ENCODE measurements at places on chromosomes 12 and 14. TPM values are rescaled to one million over a fixed set of nuclear protein-coding genes. Genes with fewer than 3 reads are reported as not detected.

DNA sequence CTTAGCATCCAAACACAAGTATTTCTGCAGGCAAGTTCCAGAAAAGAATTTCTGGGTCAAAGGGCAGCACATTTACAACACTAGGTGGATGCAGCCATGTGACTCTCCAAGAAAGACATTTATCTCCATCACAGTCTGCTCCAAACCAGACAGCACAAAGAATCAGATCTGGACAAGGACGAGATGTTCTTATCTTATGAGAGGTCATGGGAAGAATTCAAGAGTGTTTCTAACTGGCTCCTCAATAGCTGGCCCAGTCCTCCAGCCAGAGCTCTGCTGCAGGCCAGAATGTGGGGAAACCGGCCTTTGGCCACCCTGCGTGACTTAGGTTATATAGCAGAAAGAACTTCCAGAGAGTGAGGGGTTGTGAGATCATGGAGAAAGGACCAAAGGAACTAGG lies 17.4 kb downstream of the TMEM119 start:
- no peak for DNase-seq

DNA sequence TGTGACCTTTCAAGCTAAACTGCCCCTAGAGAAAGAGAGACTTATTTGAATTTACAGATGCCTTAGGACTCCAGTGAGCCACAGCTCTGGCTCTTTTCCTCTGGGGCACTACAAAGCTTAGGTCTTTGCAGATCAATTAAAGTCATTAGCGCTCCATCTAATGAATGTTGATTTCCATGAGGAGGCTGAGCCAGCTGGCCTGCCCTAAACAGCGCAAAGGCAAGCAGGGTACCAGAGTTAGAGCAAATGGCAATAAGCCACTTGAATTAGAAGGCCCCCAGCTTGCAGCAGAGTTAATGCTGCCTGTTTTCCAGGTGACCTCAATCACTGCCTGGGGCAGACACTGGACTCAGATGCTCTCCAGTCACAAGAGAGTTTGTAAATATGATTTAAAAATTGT lies 695.3 kb downstream of the DIO2 start:
- DNase-seq, result no peak

DNA sequence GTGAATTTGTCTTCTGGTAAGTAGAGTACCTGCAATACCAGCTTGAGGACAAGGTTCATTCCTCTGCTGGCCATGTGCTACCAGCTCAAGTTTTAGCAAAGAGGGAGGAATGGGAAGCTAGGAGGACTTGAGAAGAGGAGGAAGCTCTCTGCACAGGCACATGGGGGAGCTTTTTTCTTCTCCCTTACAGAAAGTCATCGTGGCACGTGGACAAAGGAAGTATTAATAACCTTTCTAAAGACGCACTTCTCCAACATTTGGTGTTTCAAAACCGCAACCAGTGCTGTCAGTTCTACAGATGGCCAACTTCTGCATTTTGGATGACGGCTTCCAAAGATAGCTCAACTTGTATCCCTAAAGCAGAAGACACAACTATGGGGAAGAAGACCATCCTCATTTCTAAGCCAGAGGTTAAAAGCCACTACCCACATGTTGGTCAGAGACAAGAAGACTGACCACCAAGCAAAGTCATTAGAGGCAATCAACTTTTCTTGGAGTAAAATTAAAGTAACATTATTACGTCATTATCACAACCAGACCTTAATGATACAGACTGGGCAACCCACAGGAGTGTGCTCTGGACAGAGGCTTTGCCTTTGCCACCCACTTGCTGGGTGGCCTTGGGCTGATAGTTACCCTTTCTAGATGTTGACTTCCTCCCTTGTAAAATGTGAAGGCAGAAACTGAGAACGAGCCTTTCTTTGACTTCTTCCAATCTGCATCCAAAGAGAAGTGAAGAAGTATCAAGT lies 12.3 kb upstream of the TMED10 start:
- DNase-seq, result no peak

Gene SOAT2
- not detected for total RNA-seq

- no peak for DNase-seq
Measured at GRCh38 chr12:103840462-103840875, 565 bp downstream of the NT5DC3 start.

Gene REP15
- 0.30 TPM for total RNA-seq

DNA sequence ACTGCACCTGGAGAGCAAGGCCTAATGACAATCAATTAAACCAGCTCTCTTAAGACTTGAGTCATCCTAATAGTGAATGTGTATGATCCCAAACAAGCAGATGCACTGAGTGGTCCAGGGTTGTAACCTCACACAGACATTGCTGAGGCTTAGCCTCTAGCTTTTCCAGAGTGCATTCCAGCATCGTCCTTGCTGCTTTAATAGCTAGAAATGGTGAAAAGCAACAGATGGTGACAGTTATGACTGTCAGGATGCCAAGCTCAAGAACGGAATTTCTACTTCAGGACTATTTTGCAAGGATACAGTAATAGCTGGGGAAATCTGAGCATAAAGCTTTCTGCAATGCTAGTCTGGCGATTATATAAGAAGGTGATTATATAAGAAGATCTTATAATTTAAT lies 34.6 kb downstream of the PTPRR start:
- no peak for DNase-seq

DNA sequence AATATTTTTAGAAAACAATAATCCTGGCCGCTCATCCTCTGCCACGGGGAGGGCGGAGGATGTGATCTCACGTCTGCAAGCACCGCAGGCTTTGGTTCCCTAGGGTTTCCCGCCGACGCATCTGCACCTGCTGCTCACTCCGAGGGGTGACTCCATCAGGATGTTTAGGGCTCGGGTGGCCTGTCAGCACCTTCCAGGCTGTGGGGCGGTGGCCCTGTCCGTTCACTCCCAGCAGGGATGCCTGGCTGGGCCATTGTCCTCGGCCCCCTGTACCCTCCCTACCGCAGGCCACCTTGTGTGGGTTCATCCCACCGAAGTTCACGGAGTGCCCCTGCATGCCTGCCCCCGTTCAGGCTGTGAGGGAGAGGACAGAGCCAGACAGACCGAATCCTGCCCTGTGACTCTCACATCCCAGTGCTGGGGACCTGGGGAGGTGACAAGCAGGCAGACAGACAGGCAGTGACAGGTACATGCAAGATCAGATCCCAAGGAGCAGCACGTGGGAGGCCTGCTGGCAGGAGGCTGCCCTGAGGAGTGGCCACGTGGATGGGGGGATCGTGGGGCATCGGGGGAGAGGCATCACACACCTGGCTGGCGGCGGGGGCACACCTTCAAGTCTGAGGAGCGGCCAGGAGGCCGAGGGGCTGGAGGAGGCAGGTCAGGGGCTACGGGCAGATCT lies 112.6 kb downstream of the ADGRD1 start:
- no peak for DNase-seq

GRCh38 chr12:89501793-89502192 lies 22.8 kb downstream of the GALNT4 start:
- no peak for DNase-seq

DNA sequence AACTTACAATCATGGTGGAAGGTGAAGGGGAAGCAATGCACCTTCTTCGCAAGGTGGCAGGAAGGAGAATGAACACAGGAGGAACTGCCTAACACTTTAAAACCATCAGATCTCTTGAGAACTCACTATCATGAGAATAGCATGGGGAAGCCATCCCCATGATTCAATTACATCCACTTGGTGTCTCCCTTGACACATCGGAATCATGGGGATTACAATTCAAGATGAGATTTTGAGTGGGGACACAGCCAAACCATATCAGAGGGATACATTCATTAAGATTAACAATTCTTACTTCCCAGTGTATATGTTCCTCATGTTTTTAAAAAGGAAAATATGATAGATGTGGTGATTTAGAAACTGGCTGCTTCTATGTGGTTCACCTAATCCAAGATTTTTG lies 117.9 kb downstream of the PDE3A start:
- no peak for DNase-seq

Gene OR6C2
- total RNA-seq, result not detected

- DNase-seq, result no peak
Measured at GRCh38 chr12:112168561-112168971, 43.2 kb downstream of the TRAFD1 start.

Gene LALBA
- total RNA-seq, result not detected

- DNase-seq, result no peak
Measured at GRCh38 chr12:123043536-123044001, 63.1 kb downstream of the ARL6IP4 start.

DNA sequence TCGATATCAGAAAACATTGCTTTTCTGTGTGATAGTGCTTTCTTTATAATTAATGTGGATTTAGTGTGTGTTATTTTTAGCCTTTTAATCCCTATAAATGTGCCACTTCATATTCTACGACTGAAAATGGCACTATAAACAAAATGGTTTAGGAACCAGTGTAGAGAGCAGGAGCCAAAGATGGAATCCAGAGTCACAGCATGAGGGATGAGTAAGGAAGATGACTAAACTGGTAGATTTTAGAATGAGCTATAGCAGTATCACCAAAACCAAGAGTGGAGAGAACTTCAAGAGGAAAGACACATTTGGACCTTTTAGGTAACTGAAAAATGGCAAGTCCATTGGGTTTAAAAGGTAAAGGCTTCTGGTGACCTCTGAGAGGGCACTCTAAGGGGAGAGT lies 887.2 kb downstream of the NRXN3 start:
- no peak for DNase-seq

DNA sequence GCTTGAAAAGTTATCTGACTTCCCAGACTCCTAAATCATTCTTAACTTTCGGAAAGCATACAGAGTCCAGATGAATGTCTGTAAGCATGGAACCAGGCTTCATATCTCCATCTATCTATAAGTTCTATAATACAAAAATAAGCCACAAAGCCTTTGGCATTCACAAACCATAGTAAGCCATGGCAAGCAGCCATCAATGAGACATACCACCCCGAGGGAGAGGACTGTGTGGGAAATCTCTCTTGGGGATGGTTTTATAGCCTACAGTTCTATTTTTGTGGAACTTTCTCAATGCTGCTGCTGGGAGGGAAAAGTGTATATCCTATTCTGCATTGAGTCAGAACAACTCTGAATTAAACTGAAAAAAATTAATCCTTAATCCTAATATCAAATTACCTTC lies 20.4 kb downstream of the EGLN3 start:
- DNase-seq, result no peak

DNA sequence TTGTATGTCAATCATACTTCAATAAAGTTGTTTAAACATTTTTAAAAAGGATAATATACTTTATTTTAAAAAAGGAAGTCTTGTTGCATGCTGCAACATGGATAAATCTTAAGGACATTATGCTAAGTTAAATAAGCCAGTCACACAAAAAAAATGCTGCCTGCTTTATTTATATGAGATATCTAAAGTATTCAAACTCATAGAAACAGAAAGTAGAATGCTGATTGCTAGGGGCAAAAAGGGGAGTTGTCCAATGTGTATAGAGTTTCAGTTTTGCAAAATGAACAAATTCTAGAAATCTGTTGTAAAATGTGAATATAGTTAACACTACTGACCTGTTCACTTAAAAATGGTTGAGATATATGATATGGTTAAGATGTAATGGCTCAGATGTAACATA lies 8.7 kb downstream of the KLRC4 start:
- no peak for DNase-seq

Gene GALNT16
- 0.11 TPM for total RNA-seq

- no peak for DNase-seq
Measured at GRCh38 chr12:117228239-117228638, 38.0 kb upstream of the FBXO21 start.

Gene BIN2
- total RNA-seq, result 5.5 TPM

GRCh38 chr14:70755655-70756054 lies 53.7 kb downstream of the MAP3K9 start:
- no peak for DNase-seq

- DNase-seq, result no peak
Measured at GRCh38 chr14:87522575-87522974, 470.4 kb downstream of the GALC start.

Gene OR4K2
- total RNA-seq, result not detected

Gene LIN7A
- 0.91 TPM for total RNA-seq

Gene RIMBP2
- 0.22 TPM for total RNA-seq

Gene MYF6
- total RNA-seq, result 0.19 TPM

DNA sequence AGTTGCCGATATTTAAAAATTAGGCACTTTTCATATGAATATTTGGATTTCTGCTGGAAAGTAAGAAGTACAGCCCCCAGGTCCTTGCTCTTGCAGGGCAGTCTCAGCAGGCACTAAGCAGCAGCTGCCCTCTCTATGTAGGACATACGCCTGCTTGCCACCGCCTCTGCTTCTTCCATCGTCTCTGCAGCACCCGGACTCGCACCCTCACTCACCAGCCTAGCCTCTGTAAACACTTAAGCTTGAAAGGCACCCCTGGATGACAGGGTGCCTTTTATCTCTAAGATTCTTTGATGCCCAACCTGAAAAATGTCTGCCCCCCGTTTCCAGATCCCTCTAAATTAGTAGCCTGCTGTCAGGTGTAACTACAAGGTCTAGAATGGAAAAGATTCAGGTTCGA lies 19.0 kb downstream of the OTUB2 start:
- no peak for DNase-seq

GRCh38 chr12:103334466-103334865 lies 161.3 kb downstream of the C12orf42 start:
- no peak for DNase-seq

- no peak for DNase-seq
Measured at GRCh38 chr14:73227812-73228781, 9.2 kb upstream of the PAPLN start.

Gene SCN8A
- total RNA-seq, result 1.1 TPM

Data from esophagus squamous epithelium (tissue), 5 donors.